Nephron progenitor cell (in vitro differentiated cells): ENCODE measurements at places on chromosomes 6 and 20.

DNA sequence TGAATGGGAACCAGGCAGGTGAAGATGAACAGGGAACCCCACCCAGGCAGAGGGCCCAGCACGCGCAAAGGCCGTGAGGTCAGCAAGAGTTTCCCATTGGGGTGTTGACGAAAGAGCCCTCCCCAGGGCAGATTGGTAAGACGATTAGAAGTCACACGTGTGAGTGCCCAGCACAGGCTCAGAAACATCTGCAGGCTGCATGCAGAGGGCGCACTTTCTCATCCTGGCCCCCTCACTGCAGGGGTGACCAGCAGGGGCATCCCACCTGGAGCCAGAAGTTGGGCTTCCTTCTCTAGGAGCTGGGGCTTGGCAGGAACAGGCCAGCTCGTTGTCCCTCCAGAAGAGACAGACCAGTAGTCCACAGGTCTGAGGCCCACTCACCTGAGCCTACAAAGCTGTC, 38.4 kb downstream of the VSTM2L start:
- DNase-seq: no peak

- no peak for DNase-seq
Measured at GRCh38 chr6:109240370-109241084, 141.7 kb downstream of the CD164 start.

DNA sequence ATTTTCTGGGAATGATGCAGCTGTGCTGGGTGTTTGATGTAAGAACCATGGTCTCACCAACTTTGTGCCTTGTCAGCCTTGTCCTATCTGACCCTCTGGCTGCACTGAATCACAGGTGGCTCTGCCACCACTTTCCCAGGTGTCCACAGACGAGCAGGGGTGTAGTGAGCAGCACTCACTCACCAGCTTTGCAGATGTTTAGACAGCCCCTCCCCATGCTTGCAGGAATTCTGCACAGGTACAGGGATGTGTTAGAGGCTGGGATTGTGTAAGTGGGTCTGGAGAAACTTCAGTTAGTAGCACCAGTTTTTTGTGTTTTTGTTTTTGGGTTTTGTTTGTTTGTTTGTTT, 88.2 kb upstream of the NAA20 start:
- no peak for DNase-seq

GRCh38 chr6:69901361-69901760, 35.0 kb downstream of the COL19A1 start:
- no peak for DNase-seq

DNA sequence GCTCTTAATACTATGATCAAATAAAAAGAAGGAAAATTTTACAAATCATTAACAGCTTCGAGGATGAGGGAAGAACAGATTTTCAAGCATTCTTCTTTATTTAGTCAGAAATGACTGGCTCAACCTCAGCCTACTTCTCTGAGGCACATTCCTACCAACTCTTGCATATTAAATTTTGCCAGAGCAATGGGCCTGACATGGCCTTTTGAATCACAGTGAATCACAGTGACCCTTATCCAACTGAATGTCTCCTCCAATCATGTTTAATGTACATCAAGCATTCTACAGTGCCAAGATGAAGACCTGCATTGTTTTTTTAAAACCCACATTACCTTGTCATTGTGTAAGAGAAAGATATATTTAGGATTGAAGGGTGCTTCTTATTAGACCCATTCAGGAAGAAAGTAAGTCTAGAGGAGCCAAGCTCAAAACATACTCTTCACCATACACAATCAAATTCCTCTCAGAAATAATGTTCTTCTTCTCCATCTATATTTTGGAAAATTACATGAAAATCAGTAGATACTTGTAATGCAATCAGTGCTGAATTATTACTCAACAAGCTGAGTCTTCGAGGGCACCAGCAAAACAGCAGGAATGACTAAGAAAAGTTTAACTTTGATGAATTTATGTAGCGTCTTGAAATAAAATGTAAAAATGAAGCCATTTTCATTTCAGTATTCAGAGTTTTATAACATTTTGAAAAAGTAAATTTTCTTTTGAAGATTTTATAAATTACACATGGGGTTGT, 44.1 kb upstream of the MOXD1 start:
- no peak for DNase-seq

DNA sequence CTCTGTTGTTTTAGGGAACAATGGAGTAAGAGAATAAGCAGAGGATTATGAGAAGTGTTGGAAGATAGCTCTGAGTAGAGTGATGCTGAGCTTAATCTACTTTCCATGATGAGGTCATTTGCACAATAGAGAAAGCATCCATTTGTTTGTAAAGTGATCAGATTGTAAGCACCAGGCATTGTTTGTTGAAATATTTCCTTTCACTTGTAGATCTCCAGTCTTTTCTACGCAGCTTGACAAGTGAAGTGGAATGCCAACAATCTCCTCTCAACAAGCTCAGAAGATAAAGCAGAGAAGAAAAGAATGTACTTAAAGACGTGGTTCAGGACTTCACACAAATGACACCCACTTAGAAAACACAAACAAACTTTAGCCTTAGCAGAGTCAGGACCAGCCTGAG, 80.1 kb upstream of the MARCKS start:
- DNase-seq: no peak

GRCh38 chr6:150169609-150170008, 26.8 kb downstream of the PPP1R14C start:
- no peak for DNase-seq

DNA sequence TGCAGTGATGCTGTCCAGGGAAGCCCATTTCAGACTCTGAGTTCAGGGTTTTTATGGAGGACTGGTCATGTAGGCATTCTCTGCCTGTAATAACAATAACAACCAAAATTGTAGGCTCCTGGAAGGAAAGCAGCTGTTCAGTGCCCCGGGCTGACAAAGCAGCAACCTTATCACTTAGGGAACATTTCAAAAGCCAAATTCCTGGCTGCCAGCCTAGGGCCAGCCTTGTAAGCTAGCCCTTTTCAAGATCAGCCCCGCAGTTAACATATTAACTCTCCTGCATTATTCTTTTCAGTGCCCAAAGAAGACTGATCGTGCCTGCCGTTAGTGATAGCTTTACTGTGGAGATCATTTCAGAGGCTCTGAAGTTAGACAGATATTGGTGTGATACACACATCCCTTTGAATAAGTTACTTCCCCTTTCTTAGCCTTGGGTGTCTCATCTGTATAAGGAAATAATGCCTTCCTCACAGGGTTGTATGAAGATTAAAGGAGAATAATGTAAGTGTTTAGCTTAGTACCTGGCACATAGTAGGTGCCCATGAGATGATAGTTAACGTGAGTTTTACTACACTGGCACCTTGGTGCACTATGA, 44.1 kb downstream of the CTNNBL1 start:
- DNase-seq: no peak

DNA sequence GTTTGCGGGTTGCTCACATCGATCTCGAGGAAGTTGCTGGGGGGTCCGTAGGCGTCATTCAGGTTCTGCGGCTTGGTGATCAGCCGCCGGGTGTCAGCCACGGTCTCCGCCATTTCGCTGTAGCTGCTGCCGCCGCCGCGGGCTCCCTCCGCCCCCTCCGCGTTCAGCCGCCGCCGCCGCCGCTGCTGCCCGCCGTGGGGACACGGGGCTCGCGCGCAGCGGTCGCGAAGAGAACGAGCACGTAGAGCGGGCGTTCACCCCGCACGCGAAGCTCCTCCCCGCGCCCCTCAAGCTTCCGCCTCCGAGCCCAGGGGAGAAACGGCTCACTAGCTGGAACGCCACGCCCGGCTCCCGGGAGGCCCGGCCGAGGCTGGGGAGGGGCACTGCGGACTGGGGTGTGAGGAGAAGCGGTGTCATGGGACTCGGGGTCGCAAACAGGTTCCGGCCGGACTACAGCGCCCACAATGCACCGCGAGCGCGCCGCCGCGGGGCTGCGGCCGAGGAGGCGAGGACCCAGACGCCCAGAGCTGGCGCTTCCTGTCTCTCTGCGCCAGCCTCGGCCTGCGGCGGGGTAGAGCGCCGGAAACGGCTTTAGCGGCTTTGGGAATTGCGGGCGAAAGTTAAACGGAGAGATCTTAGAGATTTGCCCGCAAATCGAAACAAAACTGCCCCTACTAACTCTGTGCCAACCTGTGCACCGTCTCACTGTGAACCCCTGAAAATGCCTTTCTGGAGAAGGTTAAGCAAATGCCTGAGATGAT, at the start of gene SNX3:
TSS of gene SNX3 (minus strand) at position 232 of the 761 bp plus-strand sequence. CDS start at position 113, 119 bp downstream.
- peak; percentile 94 for DNase-seq

GRCh38 chr20:32391003-32391402, 32.9 kb downstream of the ASXL1 start:
- DNase-seq: no peak

- DNase-seq: no peak
Measured at GRCh38 chr20:63974402-63975200, 4.8 kb downstream of the SAMD10 start.

- DNase-seq: no peak
Measured at GRCh38 chr6:121584586-121585369, 149.3 kb downstream of the GJA1 start.

- DNase-seq: no peak
Measured at GRCh38 chr6:25050356-25050755, 114.6 kb upstream of the RIPOR2 start.

- no peak for DNase-seq
Measured at GRCh38 chr6:157997893-157998608, 16.4 kb downstream of the SYNJ2 start.

DNA sequence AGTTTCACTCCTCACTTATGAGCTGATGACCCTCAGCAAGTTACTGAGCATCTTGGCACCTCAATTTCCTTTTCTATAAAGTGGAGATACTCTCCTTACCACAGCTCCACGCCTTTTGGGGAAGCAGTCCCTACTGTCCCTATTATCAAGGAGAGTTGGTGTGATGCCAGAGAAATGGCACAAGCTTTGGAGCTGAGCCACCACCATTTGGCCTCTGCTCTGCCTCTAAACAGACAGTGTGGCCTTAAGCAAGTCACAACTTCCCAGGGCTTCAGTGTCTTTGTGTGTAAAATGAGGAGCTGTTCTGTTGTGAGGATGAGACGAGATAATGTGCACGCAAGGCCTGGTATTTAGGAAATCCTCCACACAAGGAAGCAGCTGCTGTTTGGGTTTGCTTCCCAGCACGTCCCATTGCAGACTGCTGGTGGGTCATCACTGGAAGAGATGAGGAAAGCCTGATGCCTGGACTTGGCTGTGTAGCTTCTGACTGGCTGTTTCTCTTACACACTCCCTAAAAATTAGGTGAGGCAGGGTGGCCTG, 18.5 kb downstream of the NSFL1C start:
- DNase-seq: no peak

GRCh38 chr20:58603721-58604120, 47.4 kb upstream of the STX16 start:
- DNase-seq: no peak

- no peak for DNase-seq
Measured at GRCh38 chr6:87553159-87553765, 36.5 kb downstream of the RARS2 start.

DNA sequence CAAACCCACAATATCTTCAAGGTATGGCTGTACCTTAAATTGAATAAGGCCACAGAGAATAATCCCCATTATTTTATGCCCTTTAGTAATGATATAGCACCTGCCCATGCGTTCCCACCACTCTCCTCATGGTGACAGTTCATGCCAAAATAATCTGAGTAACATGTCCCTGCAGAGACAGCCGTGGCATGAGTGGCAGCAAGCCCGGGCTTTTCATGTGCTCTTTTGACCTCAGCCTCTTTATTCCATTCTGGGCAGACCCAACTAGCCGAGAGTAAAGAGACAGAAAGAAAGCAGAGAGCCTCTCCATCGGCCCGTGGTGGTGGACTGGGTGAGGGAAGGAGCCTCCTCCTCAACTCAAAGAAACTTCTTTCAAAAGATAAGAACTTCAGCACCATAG, 19.9 kb upstream of the POPDC3 start:
- no peak for DNase-seq

GRCh38 chr6:39938773-39939654, 4.8 kb upstream of the MOCS1 start:
- no peak for DNase-seq

DNA sequence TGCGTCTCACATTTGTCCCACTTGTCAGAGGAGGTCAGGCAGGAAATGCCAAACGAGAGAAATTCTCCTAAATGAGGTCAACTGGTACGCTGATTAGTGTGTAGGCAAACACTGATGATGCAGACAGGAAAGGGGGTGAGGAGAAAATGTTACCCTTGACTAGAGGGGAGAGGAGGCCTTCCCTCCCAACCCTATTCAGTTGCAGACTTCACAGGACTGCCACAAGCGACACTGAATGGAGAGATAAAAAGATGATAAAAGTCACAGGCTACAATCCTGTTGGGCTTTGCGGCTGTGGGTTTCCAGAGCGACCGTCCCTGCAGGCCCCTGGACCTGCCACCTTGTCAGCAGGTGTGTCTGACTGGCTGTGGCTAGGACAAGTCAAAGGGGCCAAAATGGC, 569.4 kb downstream of the CDH26 start:
- DNase-seq: no peak

DNA sequence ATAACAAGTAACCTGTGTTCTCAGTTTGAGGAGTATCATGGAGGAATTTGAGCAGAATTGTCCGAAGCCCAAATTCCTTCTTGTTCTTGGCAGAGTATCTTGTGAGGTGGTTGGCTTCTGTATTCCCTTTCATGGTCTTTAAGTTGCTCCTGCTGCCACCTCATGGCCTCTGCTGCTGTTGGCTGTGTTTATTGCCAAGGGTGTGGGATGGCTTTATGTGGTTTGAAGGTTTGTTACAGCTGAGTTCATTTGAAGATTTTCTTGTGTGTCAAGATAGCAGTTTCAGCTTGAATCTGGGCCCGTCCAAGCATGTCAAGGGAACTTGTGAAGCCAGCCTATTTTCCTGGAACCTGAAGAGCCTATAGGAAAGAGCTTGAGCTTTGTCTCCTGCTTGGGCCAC, 20.2 kb upstream of the TTK start:
- DNase-seq: peak; percentile 6

DNA sequence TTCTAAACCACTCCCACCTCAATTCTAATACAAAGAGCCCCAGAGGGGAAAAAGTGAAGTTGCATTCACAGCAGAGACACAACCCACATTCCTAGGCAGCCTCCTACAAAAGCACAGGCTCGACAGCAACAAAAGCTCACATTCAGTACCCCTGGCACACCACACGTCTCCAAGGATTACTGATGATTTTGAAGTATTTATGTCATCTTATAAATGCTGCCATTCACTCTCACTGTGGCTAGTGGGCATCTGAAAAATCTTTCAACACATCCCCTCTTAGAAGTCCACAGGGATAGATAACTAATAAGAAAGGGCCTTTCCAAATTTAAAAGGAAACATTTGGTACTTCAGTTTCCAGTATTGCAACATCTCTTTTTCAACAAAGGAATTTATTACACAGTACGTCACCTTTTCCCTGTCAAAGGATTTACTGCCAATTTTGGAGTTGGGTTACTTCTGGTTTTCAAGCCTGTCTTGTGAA, 146.7 kb downstream of the TASP1 start:
- peak; percentile 3 for DNase-seq

GRCh38 chr6:64085126-64085525, 449.5 kb downstream of the PHF3 start:
- no peak for DNase-seq

GRCh38 chr6:23890543-23891227, 235.3 kb upstream of the NRSN1 start:
- no peak for DNase-seq

DNA sequence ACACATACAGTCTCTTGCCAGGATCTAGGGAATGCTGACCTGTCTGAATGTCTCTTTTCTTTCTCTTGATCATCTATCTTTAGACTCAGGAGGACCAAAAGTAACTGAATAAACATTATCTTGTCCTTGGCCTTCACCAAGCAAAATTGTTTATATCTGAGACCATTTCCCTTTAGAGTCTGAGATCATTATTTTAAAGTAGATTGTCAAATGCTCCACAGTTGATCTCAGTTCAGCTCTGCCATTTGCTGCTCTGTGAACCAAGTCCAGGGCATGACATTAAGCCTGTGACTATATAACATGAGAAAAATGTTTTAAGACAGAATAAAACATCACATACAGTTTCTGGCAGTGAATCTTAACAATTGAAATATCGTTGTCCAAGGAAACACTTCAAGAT, 148.3 kb upstream of the NRSN1 start:
- no peak for DNase-seq
